ENCODE measurements at places on chromosomes 12 and 14. TPM values are rescaled to one million over a fixed set of nuclear protein-coding genes. Genes with fewer than 3 reads are reported as not detected.

- DNase-seq = peak; percentile 40
Observed at GRCh38 chr12:49580572-49581535, 12.9 kb upstream of the MCRS1 start.

- no peak for DNase-seq
Observed at GRCh38 chr12:13220838-13221237, 24.3 kb downstream of the EMP1 start.

DNA sequence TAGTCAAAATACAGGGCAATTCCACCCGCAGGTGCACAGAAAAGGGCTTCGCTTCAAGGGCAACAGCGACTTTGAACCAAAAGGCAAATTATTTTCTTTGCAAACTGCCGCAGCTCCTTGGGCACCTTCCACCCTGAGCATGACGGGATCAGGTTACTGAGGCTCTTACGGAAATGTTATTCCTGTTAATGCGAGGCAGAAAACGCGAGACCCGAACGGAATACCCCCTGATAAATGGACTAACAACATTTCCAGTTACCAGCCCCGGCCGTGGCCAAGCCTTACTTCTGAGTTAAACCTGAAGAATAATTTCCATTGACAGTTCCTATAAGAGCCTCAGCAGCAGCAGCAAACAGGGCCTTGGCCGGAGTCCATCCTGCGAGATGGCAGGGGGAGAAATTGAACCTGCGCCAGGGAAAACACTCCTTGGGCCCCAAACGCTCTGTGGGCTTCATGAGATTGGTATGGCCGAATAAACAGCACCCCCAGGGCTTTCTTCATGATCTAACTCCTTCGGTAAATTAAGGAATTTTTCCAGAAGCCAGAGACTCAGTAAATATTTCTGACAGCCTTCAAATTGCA is 70.0 kb upstream of the DICER1 start:
- no peak for DNase-seq

GRCh38 chr14:53606203-53606602 is 350.4 kb downstream of the BMP4 start:
- no peak for DNase-seq

- DNase-seq = no peak
Observed at GRCh38 chr12:100508751-100509150, 35.1 kb downstream of the NR1H4 start.

- no peak for DNase-seq
Observed at GRCh38 chr12:6830286-6830890, 2.2 kb downstream of the P3H3 start.

DNA sequence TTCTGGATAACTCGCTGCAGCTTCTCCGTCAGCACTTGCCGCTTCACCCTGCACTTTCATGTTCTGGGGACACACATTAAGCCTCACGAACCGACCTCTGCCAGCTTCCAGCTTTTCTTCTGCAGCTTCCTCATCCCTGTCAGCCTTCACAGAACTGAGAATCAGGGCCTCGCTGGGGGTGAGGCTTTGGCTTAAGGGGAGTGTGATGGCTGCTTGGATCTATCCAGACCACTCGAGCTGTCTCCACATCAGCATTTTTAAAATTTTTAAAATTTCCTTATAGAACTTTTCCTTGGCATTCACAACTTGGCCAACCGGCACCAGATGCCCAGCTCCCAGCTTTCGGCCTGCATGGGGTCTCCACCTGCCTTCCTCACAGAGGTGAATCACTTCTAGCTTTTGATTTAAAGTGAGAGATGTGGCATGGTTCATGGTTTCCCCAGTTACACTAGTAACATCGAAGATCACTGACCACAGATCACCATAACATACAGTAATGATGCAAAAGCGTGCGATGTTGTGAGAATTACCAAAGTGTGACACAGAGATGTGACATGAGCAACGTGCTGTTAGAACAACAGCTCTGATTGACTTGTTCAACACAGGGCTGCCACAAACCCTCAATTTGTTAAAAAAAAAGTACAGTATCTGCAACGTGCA is 139.1 kb upstream of the C14orf180 start:
- no peak for DNase-seq

DNA sequence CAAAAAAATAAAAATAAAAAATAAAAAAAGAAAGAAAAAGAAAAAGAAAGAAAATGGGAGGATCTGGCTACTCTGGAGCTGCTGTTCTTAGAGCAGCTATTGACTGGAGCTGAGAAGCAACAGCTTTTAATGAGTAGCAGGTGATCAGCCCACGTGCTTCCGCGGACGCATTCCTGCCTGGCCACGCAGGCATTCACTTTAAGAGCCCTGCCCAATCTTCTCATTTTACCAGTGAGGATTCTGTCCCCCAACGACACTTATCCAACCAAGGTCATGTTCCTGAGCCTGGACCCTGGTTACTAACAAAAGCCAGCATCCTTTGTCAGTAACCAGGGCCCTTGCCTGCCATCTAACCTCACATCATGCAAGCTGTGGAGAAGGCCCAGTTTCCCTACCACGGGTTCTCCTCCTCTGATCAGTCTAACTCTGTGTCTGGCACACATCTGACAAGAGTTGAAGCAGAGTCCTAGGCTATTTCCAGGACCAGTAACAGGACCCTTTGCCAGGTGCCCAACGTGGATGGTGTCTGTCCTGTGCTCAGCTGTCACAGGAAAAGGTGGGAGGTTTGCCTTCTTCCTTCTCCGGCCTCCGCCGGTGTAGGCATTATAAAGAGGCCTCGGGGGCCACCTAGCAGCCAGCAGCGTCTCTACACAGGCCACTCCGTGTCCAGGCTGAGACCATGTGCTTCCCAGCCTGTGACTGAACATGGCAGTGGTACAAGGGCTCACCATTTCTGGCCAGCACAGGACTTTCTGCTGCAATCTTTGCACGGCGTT is 60.9 kb upstream of the GPATCH2L start:
- no peak for DNase-seq

GRCh38 chr14:59177262-59177661 is 11.2 kb upstream of the DAAM1 start:
- DNase-seq = no peak

- no peak for DNase-seq
Observed at GRCh38 chr12:74424778-74425177, 112.9 kb upstream of the ATXN7L3B start.

REM2 gene
- 0.28 TPM for total RNA-seq

HOXC12 gene
- total RNA-seq = not detected

PRH2 gene
- not detected for total RNA-seq

VASH1 gene
- 12.4 TPM for total RNA-seq

OLR1 gene
- not detected for total RNA-seq

DNAJC22 gene
- not detected for total RNA-seq

MIP gene
- total RNA-seq = not detected

VSIG10 gene
- total RNA-seq = 9.6 TPM

Measured in activated T-helper 2 cell treated with anti-CD3 and anti-CD28 coated beads, Interferon-gamma antibody, Interleukin-2, Interleukin-4, amounts not matched to agents 10 μg/mL and 5 μg/mL and 100 μg/mL, durations not matched to agents 14 hours and 24 hours and 36 hours (primary cell).